ENCODE measurements at places on chromosomes 3 and 15.

GRCh38 chr15:60396560-60396957 lies 1.2 kb downstream of the ANXA2 start:
- no peak for DNase-seq

DNA sequence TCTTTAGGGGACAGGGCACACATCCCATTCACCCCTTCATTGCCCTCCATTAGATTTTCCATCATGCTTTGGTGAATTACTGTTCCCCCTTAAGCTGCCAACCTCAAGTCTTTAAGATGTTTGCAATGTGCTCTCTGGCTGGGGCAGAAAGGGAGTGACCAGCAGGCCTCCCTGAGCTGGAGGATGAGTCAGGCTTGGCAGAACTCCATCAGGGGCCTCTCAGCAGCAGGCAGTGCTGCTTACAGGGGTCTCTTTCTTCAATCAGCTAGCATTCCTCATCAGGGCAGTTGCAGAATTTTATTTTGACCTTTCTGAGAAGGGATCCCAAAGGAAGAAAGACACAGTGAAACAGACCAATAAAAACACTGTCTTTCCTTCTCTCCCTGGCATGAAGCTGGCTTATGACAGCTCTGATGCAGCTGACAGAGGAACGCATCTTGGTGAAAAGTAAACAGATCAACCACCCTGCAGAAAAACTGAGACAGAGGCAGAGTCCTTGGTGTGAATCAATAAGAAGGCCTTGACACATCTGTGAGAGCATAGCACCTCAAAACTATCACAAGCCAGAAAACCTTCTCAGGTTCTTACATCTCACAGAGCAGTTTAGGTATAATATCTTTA lies 88.7 kb upstream of the MRPL3 start:
- no peak for DNase-seq

GRCh38 chr3:133487920-133488540 lies 85.5 kb upstream of the CDV3 start:
- DNase-seq = no peak

DNA sequence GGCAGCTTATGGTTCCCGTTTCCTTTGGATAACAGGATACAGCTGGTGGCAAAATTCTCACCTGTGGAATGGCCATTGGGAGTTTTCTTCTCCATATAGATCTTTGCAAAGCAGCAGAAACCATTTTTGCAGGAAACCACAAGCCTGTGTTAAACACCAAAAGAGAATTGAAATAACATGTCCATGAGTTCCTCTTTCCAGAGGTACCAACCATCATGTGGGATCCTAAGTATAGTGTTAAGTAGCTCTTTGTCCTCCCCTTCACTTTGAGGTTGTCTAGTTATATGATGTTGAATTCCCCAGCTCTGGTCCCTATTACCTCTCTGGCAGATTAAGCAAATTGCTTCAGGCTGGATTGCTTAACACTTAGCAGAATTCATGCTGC lies 94.9 kb downstream of the AKAP13 start:
- no peak for DNase-seq

GRCh38 chr3:39196671-39197356 lies 4.4 kb upstream of the XIRP1 start:
- no peak for DNase-seq

DNA sequence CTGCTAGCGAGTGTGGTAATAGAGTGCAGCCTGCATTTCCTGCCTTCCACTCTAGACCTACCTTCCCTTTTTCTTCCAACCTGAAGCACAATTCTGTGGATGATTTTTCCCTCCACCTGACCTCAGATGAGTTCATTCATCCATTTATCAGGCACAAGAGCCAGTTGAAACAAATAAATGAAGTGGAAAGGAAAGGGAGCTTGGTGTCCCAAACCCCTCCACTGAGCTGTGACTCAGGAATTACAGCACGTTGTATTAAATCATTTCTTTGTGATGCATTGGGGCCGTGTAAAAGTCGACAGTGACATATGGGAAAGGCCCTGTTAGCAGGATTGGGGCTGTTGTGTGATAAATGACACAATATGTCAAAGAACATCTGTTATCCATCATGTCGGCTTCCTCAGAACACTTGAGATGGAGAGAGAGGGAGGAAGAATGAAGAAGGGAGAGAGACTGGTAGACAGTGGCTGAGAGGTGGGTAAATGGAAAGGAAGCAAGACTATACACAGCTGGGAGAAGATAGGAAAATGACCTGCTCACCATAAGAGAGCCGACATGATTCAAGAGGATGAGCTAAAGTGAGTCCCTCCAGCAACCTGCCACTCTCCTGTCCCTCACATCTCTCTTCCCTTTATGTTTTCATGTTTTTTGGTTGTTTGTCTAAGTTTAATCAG lies 366.0 kb downstream of the AGBL1 start:
- no peak for DNase-seq

GRCh38 chr3:66479532-66479947 lies 21.3 kb downstream of the LRIG1 start:
- DNase-seq = no peak

- DNase-seq = no peak
These were observed 47.8 kb downstream of the GOLIM4 start for GRCh38 chr3:168047936-168048335.

DNA sequence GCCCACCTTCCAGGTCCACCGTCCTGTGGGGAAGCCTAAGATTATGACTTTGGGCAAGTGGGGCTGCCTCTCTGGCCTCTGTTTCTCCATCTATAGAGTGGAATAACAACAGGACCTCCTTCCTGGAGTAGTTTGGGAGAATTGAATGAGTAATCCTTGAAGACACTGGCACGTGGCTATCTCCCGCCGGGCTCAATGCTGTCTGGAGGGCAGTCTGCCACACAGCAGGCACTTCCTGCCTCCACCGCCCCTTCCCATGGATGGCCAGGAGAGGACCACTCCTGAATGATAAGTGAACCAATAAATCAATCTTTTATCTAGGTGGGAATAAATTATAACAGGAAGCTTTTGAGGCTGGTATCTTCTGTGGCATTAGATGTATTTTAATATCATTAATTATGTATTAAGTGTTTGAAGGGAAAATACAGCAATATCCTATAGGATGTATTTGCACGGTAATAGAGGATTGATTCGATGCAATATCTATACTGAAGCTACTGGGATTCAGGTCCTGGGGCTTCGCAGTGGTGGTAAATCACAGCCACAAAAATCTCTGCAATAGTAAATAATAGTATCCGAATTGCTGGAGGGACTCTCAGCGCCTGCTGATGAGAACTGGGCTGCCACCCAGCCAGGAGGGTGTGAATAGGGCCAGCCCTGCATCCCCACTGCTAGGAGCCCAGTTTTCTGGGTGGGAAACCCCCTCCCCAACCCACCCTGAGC lies 15.9 kb downstream of the MEGF11 start:
- DNase-seq = no peak

DNA sequence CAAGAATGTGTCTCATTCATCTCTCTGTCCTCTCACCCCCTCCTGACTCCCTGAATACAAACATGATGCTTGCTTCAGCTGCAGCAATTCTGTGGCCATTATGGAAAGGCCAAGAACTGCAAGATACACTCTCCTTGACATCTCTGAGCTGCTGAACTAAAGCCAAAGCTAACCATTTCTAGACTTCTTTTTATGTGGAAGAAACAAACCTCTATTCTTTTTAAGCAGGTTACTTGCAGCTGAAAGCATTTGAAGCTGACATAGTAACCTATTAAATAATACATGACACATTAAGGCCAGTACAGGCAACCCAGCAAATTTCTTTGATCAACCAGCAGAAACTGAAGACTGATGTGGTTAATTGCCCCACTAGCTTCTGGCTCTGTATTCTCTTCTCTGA lies 17.5 kb downstream of the FHIT start:
- DNase-seq = no peak

DNA sequence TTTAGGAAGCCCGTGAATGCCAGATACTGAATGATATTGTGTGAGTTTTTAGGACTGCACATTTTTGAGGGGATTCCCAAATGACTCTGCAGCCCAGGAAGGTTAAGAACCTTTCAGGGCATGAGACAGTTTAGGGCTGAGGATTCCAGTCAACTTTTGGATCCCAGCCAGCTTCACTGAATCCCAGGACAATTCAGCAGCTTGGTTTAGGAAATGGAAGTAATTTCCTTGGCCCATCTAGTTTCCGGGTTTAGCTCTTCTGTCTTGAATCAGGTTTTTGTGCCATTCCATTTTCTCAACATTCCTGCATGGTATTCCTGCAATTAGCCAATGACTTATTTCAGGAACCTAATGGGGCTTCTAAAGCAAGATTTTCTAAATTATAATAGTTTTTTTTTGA lies 253.9 kb downstream of the LSAMP start:
- DNase-seq = no peak

- peak; percentile 58 for DNase-seq
These were observed 98.9 kb upstream of the TLE3 start for GRCh38 chr15:70196372-70197316.

GRCh38 chr3:27903446-27903845 lies 181.3 kb upstream of the EOMES start:
- no peak for DNase-seq

- DNase-seq = no peak
These were observed 13.0 kb downstream of the IL16 start for GRCh38 chr15:81209635-81210034.

GRCh38 chr15:93200837-93201226 lies 111.8 kb upstream of the RGMA start:
- no peak for DNase-seq

GRCh38 chr15:84879088-84879780 lies 5.2 kb upstream of the SLC28A1 start:
- DNase-seq = no peak

DNA sequence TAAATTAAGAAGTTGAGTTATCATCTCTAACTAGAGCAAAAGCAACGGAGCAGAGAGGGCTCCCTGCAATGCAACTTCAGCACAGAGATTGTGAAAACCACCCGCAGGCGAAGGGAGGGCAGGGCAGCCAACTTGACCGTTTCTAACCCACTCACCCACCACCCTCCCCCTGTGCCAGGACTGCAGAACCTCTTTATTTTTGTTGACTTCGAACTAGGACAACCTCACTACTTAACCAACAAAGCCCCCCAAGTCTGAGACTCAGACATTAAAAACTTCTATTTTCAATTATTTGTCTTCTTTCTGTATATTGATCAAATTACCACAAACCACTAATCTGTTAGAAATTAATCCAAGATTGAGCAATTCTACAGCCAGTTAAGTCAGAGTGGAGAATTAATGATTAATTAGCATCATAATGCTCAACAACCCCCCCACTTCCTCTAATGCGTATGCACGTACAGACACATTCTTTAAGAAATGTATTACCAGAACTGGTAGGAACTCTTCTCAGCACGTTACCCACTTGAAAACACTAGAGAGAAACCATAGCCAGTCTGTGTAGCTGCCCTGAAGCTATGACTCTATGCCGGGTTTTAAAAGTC lies 2.0 kb downstream of the MGLL start:
- DNase-seq = no peak

GRCh38 chr3:176071943-176072342 lies 1125.3 kb downstream of the TBL1XR1 start:
- DNase-seq = no peak

- DNase-seq = no peak
These were observed 373.7 kb upstream of the NECTIN3 start for GRCh38 chr3:110697961-110698360.

GRCh38 chr15:61759639-61760038 lies 300.6 kb downstream of the VPS13C start:
- no peak for DNase-seq

- no peak for DNase-seq
These were observed 44.1 kb downstream of the CD200R1 start for GRCh38 chr3:112930771-112931170.

- no peak for DNase-seq
These were observed 167.4 kb downstream of the STAG1 start for GRCh38 chr3:136584728-136585127.

DNA sequence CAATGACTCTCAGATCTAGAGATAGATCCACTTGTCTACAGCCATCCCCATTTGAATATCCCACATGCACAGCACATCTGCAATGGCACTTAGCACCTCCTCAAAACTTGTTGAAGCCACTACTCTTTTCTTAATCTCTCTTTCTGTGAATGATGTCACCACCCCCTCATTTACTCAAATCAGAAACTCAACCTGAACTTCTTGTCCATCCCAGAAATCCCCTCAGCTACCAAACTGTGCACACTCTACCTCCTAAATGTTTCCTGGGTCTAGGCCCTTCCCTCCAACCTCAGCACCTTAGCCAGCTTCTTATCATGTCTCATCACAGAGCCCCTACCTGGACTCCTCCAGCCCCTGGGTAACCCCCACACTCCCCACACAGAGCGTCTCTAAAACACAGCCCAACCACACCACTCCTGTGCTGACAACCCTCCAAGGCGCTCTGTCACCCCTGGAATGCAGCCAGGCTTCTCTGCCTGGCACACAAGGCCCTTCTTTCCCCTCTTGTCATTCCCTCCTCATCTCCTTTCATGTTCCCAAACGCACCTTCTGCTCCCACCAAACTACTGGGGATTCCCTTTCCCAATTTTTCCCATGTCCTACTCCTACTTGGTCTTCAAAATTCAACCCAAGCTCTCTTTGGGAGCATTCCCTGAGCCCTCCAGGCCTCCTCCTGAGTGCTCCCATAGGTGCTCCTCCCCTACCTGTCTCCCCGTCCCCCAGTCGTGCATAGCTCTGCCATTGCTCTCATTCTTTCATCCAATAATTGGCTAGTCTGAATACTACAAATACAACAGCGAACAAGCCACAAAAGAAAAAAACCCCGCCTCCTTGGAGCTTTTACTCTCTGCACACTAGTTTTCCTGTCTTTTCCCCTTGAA lies 39.8 kb upstream of the ZBTB38 start:
- no peak for DNase-seq

GRCh38 chr3:145017959-145018358 lies 1046.3 kb downstream of the DIPK2A start:
- DNase-seq = no peak

All from NCI-H1417 treated with DMSO at 0.1 percent for 48 hours (cell line).